Fibroblast of villous mesenchyme (primary cell): ENCODE measurements at places on chromosomes 11 and 22. TPM values are rescaled to one million over a fixed set of nuclear protein-coding genes. Genes with fewer than 3 reads are reported as not detected.

OR4D5 gene
- total RNA-seq: not detected in 2 replicates

MYEOV gene
- 0.86 and 3.2 TPM in 2 replicates for total RNA-seq

FOLR3 gene
- 0.64 and 2.6 TPM in 2 replicates for total RNA-seq

FREY1 gene
- total RNA-seq: 0.43 and 0.64 TPM in 2 replicates

WBP2NL gene
- total RNA-seq: 0.32 and 0.43 TPM in 2 replicates

LZTR1 gene
- total RNA-seq: 55.1 and 60.9 TPM in 2 replicates

HEPN1 gene
- not detected in 2 replicates for total RNA-seq

TMA7B gene
- not detected in 2 replicates for total RNA-seq

KBTBD4 gene
- 18.7 and 24.2 TPM in 2 replicates for total RNA-seq

DNA sequence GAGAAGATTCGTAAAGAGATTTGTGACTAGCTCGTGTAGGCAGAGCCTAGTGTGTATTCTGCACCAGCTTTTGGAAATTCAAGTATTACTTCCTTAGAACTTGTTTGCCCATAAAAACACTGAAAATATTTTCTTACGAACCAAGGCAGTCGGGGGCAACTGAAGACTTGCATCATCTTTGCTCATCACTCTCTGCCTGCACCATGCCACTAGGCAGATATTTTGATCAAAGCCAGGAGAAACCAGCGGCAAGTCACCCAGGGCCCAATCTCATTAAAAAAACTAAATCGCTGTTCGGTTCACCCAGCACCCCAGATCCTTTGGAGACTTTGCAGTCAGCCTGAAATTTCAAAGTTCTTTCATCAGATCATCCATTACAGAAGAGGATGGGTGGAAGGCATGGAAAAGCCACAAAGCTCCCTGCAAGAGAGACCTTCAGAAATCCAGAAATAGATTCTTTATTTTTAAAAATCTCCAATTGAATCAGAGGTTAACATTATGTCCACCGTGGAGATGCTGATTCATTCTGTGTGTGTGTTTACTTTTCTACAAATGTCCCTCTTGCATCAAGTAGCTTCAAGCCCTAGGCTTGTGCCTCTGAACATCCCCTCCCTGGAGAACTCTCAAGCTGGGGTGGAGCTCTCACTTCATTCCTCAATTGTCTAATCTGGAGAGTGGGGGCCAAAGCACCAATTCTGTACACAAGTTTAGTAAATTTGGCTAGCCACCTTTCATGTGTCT is 78.4 kb downstream of the ETS1 start:
- DNase-seq: peak; percentile 72

- no peak for DNase-seq
These were observed 517.9 kb upstream of the RAG2 start for GRCh38 chr11:37115963-37116362.

- DNase-seq: peak; percentile 11
These were observed 2.4 kb downstream of the CHEK1 start for GRCh38 chr11:125627236-125627910.

GRCh38 chr11:124167826-124168231 is 15.3 kb upstream of the OR10D3 start:
- DNase-seq: no peak

DNA sequence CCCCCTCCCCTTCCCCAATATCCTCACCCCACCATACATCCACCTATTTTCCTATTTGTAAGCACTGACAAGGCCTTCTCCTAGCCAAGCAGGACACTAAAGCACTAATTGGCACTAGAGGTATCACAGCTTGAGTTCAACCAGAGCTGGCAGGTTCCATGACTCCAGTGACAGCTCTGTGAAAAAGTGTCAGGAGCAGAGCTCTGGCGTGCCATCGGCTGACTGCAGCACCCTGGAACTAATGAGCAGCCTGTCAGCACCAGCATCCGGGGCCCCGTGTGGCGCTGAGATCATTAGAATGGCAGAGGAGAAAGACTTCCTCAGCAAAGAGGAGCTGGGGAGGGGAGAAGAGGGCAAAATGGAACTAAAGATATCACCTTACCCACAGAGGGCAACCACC is 847.4 kb downstream of the NTM start:
- DNase-seq: no peak

- peak; percentile 92 for DNase-seq
These were observed 39.6 kb downstream of the LIF start for GRCh38 chr22:30206944-30207343.

DNA sequence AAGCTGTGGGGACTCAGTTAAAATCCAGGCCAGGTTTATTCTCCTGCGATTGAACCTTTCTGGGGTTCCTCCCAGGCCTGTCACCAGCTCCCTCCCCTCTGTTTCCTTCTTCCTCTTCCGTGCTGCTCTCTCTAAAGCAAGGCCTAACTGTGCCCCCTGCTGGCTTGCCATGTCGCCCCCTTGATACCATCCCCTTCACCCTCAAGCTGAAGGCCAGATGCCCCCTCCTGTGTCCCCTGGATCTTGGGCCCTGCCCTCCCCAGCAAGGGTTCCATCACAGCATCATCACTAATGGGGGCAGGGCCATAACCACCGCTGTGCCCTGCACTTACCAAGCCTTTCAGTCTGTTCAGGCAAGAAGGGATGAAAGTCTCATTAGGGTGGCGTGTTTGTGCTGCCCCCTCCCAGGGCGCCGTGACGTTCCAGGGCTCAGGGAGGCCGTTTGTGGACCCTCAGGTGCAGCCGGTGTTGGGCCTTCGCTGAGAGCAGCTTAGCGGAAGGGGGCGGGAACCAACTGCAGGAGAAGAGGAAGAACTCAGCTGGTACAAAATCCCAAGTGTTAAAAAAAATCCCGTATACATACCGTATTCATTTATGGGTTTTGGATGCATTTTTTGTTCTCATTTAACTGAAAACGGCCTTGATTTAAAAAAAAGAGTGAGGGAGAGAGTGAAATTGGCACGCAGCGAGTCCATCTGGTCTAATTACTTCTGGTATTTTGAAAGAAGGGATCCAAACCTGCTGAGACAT is 69.9 kb downstream of the MPPED1 start:
- no peak for DNase-seq

- DNase-seq: no peak
These were observed 1.4 kb upstream of the LIPT2 start for GRCh38 chr11:74494916-74495315.

GRCh38 chr22:30266445-30267381 is at the start of gene OSM:
Gene OSM, minus strand, starts transcription at chr22:30266851. Its CDS starts 52 bp downstream, at chr22:30266799.
- no peak for DNase-seq

DNA sequence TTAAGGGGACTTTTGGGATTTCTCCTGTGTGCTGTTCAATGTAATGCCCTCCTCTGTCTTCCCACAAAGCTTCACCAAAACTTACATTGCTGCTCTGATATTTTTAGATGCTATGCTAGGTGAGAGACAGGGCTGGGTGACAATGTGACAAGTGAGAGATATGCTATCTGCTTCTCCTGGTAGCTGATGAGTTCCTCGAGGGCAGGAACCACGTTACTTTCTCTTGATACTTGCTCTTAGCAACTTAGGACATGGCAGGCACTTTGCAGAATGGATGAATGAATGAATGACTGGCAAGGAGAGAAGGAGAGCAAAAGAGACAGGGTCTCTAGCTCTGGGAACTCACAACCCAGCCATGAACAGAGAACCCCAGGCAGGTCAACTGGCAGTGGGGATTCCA is 115.4 kb downstream of the C11orf58 start:
- DNase-seq: no peak

DNA sequence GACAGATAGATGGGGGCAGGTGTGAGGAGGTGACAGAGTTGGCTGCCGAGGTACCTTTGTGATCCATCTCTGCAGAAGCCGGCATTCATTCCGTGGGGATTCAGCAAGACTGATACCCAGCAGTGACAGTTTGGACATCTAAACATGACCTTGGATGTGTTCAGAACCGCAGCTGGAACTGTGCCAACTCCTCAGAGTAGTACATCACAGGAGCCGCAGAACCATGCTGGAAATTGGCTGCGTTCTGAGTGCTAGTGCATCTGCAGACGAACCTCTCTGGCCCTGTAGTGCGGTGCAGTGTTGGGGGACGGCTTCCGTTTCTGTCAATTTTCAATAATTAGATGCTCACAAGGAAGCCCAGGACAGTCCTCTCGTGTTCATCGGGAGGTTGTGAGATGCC is 772.1 kb downstream of the NTM start:
- no peak for DNase-seq

DNA sequence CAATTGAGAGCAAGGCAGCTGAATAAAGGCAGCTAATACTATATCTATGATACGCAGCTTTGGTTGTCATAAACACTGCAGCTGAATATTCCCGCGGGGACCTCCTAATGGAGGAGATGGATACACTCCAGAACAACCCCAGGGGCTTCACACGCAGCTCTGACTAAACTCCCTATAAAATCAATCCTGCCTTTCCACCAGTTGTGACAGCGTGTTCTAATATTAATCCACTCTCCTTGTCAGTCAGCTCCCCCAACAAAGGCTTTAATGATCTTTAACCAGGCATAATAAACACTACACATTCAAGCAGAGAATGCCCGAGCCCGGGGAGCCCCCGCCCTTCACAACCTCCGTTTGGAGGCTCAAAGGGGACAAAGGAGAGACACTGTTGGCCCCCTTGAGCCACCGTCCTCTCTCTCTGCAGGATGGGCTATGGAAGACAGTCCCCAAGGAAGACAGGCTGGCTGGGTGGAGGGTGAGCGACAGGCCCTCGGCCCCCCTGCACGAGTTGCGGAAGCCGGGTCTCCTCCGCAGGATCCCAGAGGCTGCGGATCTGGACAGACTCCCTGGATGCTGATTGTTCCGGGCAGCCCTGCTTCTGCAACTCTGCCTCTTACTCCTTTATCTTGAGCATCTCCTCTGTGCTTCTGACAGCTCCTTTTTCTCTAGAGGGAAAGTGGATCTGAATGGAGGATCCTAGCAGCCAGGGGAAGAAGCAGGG is 565.2 kb downstream of the BUD13 start:
- DNase-seq: no peak

GRCh38 chr11:60813324-60813723 is 28.2 kb downstream of the MS4A10 start:
- DNase-seq: no peak

GRCh38 chr11:58524232-58525036 is 16.5 kb upstream of the OR5B21 start:
- DNase-seq: peak; percentile 86

- no peak for DNase-seq
These were observed 28.4 kb downstream of the ZNF143 start for GRCh38 chr11:9489080-9489765.

DNA sequence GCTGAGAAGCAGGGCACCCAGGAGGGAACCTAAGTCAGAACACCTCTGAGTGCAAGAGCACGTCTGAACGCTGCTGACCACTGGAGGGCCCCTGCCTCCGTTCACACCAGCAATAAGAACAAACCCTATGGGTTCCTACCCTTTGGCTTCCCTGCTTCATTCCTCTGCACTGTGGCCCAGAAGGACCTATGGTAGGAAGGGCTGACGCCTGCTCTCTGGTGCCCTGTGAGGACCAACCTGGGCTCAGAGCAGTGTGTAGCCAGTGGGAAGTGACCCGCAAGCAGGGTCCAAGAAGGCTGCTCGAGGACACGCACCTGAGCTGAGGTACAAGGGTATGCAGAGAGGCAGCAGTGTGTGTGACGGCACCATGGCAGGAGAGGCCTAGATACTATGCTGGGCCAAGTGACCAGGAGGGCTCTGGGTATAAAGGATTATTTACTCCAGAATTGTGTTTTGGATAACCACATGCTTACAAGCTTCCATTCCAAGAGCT is 68.8 kb upstream of the CLTCL1 start:
- no peak for DNase-seq

DNA sequence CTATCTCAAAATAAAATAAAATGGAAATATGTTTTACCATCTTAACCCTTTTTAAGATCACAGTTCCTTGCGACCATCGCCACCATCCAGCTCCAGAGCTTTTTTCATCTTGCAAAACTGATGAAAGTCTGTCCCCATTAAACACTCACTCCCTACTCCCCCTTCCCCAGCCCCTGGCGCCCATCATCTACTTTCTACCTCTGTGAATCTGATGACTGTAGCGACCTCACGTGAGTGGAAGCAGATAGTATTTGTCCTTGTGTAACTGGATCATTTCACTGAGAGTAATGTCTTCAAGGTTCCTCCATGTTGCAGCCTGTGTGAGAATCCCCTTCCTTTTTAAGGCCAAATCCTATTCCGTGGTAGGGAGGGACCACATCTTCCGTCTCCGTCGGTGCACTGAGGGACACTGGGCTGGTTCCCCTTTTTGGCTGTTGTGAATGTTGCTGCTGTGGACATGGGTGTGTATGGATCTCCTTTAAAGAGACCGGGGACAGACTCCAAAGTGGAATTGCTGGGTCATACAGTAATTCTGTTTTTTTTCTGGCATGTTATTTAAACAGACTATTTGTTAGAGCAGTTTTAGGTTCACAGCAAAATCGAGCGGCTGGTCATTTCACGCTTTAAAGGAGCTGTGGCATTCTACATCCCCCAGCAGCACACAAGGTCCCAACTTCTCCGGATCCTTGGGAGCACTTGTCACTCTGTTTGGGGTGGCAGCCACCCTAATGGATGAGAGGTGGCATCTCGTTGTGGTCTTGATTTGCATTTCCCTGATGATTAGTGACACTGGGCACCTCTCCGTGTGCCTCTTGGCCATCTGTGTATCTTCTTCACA is 120.0 kb downstream of the KCNQ1 start:
- no peak for DNase-seq

GRCh38 chr22:30273711-30274436 is 7.2 kb upstream of the OSM start:
- DNase-seq: no peak

- no peak for DNase-seq
These were observed 2.5 kb upstream of the TPST2 start for GRCh38 chr22:26592421-26592891.

DNA sequence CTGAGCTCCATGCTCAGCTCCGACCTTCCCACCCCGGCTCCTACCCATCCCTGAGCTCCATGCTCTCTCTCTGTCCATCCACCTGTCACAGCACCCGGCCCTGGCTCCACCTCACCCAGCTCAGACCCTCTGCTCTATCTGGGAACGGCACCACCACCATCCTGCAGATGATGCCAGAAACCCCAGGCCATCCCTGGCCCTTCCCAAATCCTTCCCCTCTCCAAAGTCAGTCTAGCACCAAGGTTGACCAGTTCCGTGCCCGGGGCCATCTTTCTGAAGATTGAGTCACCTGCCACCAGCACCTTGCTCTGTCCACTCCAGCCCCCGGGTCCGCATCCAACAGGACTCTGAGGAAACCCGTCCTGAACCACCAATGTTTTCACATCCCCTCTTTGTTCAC is 969.6 kb downstream of the BRD1 start:
- no peak for DNase-seq

- no peak for DNase-seq
These were observed 120.9 kb downstream of the KCNQ1OT1 start for GRCh38 chr11:2578929-2579270.

DNA sequence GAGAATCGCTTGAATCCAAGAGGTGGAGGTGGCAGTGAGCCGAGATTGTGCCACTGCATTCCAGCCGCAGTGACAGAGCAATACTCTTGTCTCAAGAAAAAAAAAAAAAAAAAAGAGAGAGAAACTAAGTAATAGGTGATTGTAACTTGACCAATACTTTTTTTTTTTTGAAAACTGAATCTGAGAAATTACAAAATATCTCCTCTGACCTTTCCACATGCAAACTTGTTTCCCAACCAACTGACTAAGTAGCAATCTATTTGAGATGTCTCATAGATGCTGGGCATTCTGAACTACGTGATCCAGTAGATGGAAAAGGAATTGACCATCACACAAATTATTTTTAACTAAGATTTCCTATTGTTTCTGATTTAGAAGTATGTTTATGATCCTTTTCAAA is 407.3 kb upstream of the CHORDC1 start:
- no peak for DNase-seq
